ENCODE measurements at places on chromosomes 6 and 20. TPM values are rescaled to one million over a fixed set of nuclear protein-coding genes. Genes with fewer than 3 reads are reported as not detected.
A peak's percentile ranks its signal among the peaks of the same experiment; 100 is the strongest.

JARID2 gene
- 45.8 TPM for total RNA-seq

- H3K36me3 ChIP-seq = no peaks in the 10 kb centered on the region
- no peaks in the 10 kb centered on the region for H3K4me1 ChIP-seq
- H3K4me3 ChIP-seq = no peak overlapping the region
- DNase-seq = no peak
Measured at GRCh38 chr20:10863337-10864060, 189.7 kb upstream of the JAG1 start.

DNA sequence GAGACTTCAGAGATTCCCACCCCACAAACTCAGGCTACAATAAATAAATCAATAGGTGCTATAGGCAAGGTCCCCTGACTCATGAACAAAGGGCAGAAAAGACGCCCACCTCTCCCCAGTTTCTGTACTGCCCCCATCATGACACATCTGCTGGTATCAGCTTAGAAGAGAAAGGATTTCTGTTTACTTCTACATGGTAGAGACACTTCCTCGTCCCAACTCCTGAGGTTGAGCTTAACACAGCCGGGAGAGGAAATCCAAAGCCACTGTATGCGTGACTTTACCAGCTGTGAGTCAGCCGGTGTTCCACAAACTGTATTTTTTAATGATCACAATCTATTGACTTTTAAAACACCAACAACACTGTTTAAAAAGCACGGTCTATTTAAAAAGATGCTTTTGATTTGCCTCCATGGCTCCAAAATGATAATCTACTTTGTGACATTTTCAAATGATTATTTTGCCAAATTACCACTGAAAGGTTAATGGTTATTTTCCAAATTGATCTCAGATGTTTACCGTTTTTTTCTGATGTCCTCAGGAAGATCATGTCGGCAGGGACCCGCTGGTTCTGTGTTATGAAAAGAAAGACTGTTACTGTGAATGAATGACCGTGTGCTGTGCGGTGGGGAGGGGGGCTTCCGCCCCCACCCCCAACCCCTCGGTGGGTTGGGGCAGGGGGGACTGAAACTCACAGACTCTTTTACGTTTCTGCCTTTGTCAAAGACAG is 72.5 kb downstream of the ATP9A start:
- H3K27ac ChIP-seq = peak overlapping the region; percentile 62
- H3K4me3 ChIP-seq = peak overlapping the region; percentile 18
- no peak for DNase-seq
- H3K4me1 ChIP-seq = peaks cover 36% of the 10 kb centered on the region
- no peaks in the 10 kb centered on the region for H3K36me3 ChIP-seq

GRCh38 chr6:149580880-149581279 is 14.7 kb downstream of the GINM1 start:
- H3K27me3 ChIP-seq = no peaks in the 10 kb centered on the region
- peaks cover 18% of the 10 kb centered on the region for H3K36me3 ChIP-seq
- no peak overlapping the region for H3K4me3 ChIP-seq
- DNase-seq = no peak
- no peaks in the 10 kb centered on the region for H3K4me1 ChIP-seq

DNA sequence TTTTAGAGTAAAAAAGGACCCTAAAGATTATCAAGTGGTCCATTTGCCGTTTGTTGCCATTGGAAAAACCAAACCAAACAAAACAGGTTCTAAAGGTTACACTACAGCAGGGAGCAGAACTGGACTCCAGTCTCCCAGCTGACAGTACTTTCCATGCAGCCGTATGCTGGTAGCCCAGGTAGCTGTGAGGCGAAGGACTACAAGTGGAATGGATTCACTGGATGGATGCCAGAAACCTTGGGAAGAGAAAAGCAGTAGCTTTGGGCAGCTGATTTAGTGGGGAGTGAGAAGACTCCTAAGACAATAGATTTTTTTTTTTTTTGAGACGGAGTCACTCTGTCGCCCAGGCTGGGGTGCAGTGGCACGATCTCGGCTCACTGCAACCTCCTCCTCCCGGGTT is 88.3 kb downstream of the SASH1 start:
- H3K27me3 ChIP-seq = no peaks in the 10 kb centered on the region
- no peak overlapping the region for H3K27ac ChIP-seq
- H3K4me1 ChIP-seq = no peaks in the 10 kb centered on the region
- no peak overlapping the region for H3K4me3 ChIP-seq

GRCh38 chr6:100342830-100343229 is 121.9 kb downstream of the SIM1 start:
- no peak for DNase-seq
- no peak overlapping the region for H3K27ac ChIP-seq
- H3K4me1 ChIP-seq = no peaks in the 10 kb centered on the region
- no peaks in the 10 kb centered on the region for H3K27me3 ChIP-seq
- H3K4me3 ChIP-seq = no peak overlapping the region

PHF3 gene
- total RNA-seq = 72.4 TPM

ADGRB3 gene
- 1.5 TPM for total RNA-seq

TFAP2C gene
- 0.60 TPM for total RNA-seq

PDE7B gene
- total RNA-seq = 0.12 TPM

STMND1 gene
- total RNA-seq = not detected

EMILIN3 gene
- 3.5 TPM for total RNA-seq

- no peaks in the 10 kb centered on the region for H3K36me3 ChIP-seq
- no peaks in the 10 kb centered on the region for H3K4me1 ChIP-seq
- no peak for DNase-seq
- no peaks in the 10 kb centered on the region for H3K27me3 ChIP-seq
- H3K27ac ChIP-seq = no peak overlapping the region
- H3K4me3 ChIP-seq = no peak overlapping the region
Measured at GRCh38 chr6:39249278-39249677, 20.0 kb upstream of the KCNK5 start.

- no peaks in the 10 kb centered on the region for H3K27me3 ChIP-seq
- no peak overlapping the region for H3K4me3 ChIP-seq
- no peak overlapping the region for H3K27ac ChIP-seq
- no peaks in the 10 kb centered on the region for H3K4me1 ChIP-seq
- DNase-seq = no peak
- H3K36me3 ChIP-seq = no peaks in the 10 kb centered on the region
Measured at GRCh38 chr6:104684911-104685415, 174.8 kb downstream of the HACE1 start.

DNA sequence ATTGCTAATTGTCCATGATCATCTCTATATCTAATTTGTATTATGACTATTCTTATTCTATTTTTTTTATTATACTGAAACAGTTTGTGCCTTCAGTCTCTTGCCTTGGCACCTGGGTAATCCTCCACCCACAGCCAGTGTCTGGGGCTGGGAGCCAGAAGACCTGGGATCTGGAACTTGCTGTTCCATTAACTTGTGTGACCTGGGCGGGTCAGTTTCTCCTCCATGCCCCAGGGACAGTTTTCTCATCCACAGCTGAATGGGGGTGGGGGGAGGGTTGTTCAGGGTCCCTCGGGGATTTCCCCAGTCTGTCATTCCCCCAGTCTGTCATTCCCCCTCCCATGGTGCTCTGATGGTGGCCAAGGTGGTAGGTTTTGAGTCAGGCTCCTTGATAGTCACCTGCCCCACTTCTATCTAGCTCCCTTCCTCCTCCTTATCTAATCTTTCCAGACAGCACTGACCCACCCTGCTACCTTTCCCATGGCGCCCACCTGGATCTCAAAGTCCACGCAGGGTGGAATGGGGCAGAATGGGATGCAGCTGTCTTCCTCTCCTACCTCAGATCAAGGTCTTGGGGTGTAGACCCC is 10.9 kb downstream of the ITPR3 start:
- peaks cover 25% of the 10 kb centered on the region for H3K27me3 ChIP-seq
- DNase-seq = no peak
- H3K4me3 ChIP-seq = no peak overlapping the region
- H3K36me3 ChIP-seq = no peaks in the 10 kb centered on the region
- H3K27ac ChIP-seq = no peak overlapping the region

- H3K36me3 ChIP-seq = no peaks in the 10 kb centered on the region
- DNase-seq = peak; percentile 87
- H3K27me3 ChIP-seq = peaks cover 6% of the 10 kb centered on the region
Measured at GRCh38 chr20:31860390-31861134, 9.8 kb downstream of the DUSP15 start.

GRCh38 chr6:97989451-97989850 is 706.4 kb upstream of the MMS22L start:
- H3K27ac ChIP-seq = no peak overlapping the region
- no peak for DNase-seq
- no peaks in the 10 kb centered on the region for H3K27me3 ChIP-seq
- no peaks in the 10 kb centered on the region for H3K4me1 ChIP-seq
- H3K36me3 ChIP-seq = no peaks in the 10 kb centered on the region

LSM2 gene
- 125 TPM for total RNA-seq

DNA sequence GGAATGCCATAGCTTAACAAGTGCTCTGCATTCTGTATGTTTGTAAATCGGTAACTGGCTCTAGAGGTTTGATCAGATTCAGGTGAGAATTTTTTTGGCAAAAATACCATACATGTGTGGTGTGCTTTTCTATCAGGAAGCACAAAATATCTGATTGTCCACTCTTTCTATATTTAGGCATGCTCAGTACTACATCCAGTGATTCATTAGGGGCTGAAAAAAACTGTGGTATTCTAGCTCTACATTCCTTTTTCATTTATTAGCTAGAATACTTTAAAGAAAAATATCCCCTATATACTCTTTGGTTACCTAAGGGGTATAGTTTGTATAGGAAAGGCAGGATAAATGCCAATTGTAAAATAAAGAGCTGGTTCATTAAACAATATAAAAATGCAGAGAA is 10.6 kb upstream of the ELOVL2 start:
- no peaks in the 10 kb centered on the region for H3K4me1 ChIP-seq
- H3K27ac ChIP-seq = no peak overlapping the region

- H3K4me3 ChIP-seq = peak within 1 kb of the TSS; percentile 58
- H3K4me1 ChIP-seq = peaks cover 5% of the 10 kb centered on the region
- no peaks in the 10 kb centered on the region for H3K27me3 ChIP-seq
- H3K36me3 ChIP-seq = peaks cover 10% of the 10 kb centered on the region
- peak; percentile 97 for DNase-seq
- peak within 1 kb of the TSS; percentile 40 for H3K27ac ChIP-seq
Measured at GRCh38 chr6:43644940-43645612, at the start of gene RSPH9. RSPH9 (plus strand) TSS chr6:43645036; CDS start chr6:43645099, 63 bp downstream.

- no peaks in the 10 kb centered on the region for H3K36me3 ChIP-seq
- H3K4me1 ChIP-seq = peaks cover 4% of the 10 kb centered on the region
- no peak for DNase-seq
- H3K27ac ChIP-seq = no peak overlapping the region
- no peaks in the 10 kb centered on the region for H3K27me3 ChIP-seq
Measured at GRCh38 chr6:41036186-41036585, 2.8 kb downstream of the UNC5CL start.

DNA sequence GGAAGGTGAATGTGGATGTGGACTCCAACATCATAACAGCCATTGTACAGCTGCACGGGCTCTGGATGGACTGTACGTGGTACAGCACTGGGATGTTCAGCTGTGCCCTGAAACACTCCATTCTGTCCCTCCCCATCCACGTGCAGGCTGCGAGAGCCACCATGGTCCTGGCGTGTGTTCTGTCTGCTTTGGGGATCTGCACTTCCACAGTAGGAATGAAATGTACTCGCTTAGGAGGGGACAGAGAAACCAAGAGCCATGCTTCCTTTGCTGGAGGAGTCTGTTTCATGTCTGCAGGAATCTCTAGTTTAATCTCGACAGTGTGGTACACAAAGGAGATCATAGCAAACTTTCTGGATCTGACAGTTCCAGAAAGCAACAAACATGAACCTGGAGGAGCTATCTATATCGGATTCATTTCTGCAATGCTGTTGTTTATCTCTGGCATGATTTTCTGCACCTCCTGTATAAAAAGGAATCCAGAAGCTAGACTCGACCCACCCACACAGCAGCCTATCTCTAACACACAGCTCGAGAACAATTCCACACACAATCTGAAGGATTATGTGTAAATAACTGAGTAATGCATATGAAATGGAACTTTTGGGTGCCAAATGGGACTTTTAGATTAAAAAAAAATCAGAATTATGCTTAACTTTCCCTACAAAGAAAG is 12.1 kb downstream of the CLDN20 start:
- DNase-seq = no peak
- peaks cover 23% of the 10 kb centered on the region for H3K4me1 ChIP-seq
- no peaks in the 10 kb centered on the region for H3K27me3 ChIP-seq
- H3K27ac ChIP-seq = no peak overlapping the region

GRCh38 chr6:18391023-18391422 is 3.9 kb downstream of the RNF144B start:
- H3K27me3 ChIP-seq = peaks cover 37% of the 10 kb centered on the region
- H3K27ac ChIP-seq = no peak overlapping the region
- H3K36me3 ChIP-seq = no peaks in the 10 kb centered on the region
- no peaks in the 10 kb centered on the region for H3K4me1 ChIP-seq

- H3K4me3 ChIP-seq = no peak overlapping the region
- H3K27ac ChIP-seq = no peak overlapping the region
- H3K27me3 ChIP-seq = no peaks in the 10 kb centered on the region
- H3K36me3 ChIP-seq = no peaks in the 10 kb centered on the region
Measured at GRCh38 chr20:10509376-10509775, 74.3 kb downstream of the SLX4IP start.

- DNase-seq = no peak
- no peak overlapping the region for H3K4me3 ChIP-seq
- no peak overlapping the region for H3K27ac ChIP-seq
- no peaks in the 10 kb centered on the region for H3K27me3 ChIP-seq
- no peaks in the 10 kb centered on the region for H3K36me3 ChIP-seq
Measured at GRCh38 chr20:8356806-8357205, 224.7 kb downstream of the PLCB1 start.

Data from neural progenitor cell (in vitro differentiated cells).